ENCODE measurements at places on chromosomes 4 and X.

DNA sequence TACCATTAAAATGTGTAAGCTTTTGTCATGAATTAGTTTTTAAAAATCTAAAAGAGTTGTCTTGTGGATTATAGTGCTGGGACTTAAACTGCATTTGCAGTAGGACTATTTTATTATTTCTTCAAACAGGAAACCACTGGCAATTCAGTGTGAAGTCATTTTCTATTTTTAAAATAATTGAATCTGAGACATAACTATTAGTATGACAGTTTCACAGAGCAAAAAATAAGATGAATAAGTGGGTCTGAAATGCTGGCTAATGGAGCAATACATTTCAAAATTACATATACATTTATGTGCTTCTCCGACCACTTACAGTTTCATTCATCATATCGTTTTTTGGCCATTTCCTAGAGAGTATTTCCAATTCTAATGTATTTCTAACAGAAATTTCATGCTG lies 75.3 kb upstream of the RAPGEF2 start:
- DNase-seq = no peak

DNA sequence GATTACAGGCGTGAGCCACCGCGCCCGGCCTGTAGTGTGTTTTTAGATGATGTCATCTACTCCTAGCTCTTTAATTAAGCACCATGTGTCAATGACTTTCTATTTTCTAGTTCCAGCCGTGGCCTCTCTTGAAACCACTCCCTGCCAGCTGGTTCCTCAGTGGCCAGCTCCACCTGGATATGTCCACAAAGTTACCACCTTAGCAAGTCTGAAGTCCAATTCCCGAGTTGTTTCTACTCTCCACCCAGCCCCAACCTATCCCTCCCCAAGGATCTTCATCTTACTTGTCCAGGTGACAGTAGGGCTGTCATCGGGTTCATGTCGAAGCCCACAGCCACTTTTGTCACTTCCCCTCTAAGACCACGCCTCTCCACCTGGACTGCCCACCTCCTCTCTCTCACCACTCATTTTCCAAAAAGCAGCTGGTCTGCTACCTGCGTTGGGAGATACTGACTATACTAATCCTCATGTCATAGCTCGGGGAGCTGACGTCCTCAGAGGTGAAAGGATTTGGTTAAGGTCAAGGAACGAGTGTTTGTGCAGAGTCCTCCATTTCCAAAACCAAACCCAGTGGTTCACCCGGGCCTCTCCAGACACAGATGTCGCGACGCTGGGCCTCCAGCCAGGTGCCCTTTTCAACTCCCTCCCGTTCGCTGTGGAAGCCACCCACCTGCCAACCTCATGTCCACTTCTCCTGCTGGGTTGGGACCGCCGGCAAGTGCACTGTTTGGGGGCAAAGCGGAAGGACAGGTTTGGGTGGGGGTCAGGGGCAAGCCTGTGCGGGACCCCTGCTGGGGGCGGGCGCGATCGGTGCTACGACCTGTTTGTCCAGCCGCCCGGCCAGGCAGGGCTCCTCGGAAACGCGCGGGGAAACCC lies 704 bp downstream of the FAM3A start:
- DNase-seq = no peak

GRCh38 chrX:17242470-17242869 lies 132.5 kb upstream of the NHS start:
- no peak for DNase-seq

DNA sequence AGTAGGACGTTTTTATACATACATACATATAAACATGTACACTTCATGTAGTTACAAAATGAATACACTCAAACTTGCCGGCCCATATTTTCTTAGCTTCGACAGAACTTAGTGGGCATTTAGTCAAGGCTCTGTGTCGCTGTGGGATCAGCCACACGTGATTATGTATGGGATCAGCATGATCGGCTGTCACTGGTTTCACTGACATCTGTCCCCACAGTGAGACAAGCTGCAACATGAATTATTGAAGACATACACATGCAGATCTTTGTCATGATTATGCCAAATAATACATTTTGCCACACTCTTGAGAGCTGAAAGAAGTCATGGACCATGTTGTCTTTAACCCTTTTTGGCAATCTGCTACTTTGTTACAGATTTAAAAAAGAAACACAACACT lies 38.2 kb upstream of the NAA11 start:
- DNase-seq = no peak

DNA sequence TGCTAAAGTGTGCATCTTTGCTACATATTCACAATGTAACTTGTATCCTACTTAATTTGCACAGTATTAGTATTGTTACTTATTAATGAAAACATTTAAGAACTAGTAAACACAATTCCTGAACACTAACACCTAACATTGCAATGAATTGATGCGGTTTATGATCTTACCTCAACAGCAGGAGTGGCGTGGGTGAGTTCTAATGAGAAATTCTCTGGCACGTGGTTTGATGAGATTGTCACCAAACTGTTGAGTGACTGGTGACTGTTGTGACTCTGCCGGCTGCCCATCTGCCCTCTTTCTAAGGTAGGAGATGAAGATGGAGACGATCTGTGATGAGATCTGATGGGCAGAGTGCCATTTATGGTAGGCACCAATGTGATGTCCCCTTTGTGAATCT lies 2.9 kb downstream of the PCDH18 start:
- DNase-seq = no peak

DNA sequence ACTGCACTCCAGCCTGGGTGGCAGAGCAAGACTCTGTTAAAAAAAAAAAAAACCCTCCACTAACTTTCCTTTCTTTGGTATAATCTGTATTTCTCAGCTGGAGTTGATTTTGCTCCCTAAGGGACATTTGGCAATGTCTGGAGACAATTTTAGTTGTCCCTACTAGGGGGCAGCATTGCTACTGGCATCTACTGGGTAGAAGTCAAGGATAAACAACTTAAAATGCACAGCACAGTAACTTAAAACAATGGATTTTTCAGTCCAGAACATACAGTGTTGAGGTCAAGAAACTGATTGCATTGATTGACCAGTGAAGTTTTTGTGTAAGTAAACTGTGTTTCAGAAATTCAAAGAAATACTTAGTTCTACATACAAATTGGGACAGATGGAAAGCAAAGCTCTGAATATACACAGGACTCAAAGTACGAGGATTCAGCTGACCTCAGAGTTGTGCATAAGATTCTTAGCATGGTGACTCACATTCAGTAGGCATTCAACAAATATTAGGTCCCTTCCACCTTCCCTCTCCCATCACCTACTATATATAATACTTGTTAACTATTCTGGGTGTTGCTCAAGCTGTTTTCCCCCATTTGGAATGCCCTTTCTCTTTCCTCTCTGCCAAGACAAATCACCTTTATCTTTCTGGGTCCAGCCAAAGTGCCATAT lies 8.8 kb downstream of the DDX53 start:
- DNase-seq = no peak

DNA sequence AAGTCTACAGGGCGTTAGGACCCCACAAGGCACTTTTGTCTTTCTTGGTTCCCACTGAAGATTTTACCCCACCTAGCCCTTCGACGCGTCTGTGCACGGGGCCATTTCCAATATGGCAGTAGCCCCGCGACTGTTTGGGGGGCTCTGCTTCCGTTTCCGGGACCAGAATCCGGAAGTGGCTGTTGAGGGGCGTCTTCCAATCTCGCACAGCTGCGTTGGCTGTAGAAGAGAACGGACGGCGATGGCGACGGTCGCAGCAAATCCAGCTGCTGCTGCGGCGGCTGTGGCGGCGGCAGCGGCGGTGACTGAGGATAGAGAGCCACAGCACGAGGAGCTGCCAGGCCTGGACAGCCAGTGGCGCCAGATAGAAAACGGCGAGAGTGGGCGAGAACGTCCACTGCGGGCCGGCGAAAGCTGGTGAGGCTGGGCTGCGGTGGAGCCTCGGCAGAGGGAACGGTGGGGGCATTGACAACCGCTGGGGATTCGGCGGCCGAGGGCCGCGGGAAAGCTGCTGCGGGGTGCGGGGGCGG lies at the start of gene USP11:
TSS of gene USP11 (plus strand) at position 207 of the 530 bp plus-strand sequence. CDS start at position 242, 35 bp downstream.
- DNase-seq = peak; percentile 76

DNA sequence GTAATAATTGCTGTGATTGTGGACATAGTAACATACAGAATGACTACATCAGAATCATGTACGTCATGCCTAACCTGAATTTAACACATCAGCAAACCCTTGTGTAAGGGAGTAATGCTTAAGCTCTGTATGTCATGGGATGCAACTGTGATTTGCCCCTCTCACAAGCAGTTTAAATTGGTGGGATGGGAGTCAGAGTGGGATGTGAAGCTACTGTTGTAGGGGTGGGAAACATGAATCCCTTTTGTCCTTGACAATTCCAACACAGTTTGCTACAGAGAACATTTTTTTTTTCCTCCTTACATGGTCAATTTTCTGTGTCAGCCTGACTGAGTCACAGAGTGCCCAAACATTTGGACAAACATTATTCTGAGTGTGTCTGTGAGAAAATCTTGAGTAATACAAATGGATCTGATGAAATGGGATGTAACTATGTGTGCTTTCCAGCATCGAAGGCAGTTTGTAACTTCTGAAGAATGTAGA lies 392.8 kb downstream of the GPM6A start:
- DNase-seq = no peak

GRCh38 chrX:39158801-39159657 lies 357.8 kb downstream of the MID1IP1 start:
- no peak for DNase-seq

GRCh38 chr4:139802931-139803330 lies 137.3 kb downstream of the MGST2 start:
- no peak for DNase-seq

GRCh38 chr4:2793586-2794485 lies 951 bp downstream of the SH3BP2 start:
- DNase-seq = peak; percentile 83

DNA sequence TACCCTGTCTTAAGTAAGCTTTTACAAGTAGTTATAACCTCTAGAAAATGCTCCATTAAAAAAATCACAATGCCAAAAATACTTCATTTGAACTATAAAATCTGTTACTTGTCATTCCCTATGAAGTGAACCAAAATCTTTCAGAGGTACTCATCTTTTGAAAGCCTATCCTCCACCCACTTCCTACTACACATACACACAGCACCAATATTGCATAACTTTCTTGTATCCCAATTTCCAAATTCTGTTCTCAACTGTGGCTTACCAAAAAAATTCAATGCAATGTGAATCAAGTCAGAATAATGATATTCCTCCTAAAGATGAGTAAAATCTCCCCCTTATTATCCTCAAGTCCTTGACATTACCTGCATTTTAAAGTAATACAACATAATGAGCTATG lies 15.9 kb downstream of the DHX15 start:
- DNase-seq = no peak

DNA sequence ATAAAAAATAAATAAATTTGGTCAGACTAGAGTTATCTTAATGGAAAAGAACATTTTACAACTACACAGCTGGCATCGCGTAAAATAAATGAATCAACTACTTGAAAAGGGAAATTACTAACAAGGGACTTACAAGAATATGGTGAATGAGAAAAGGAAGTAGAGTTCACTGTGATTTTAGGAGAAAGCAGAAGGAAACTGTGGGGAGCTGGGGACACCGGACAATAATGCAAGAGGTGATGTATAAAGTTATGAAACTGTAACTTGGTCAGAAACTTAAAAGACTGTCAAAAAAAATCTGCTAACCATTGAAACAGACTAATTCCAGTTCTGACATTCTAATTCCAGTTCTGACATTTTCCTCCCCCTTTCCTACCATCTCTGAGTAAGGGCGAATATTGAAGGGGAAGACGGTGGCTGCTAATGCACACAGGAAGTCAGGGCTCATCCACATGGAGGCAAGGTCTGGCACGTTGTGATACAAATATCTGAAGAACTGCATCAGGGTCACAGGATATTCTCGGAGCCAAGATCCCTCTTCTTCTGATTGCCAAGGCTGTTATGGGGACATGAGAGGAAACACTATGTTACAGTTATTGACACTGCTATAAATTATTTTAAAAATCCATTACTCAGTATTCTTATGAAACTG lies 170.5 kb downstream of the CDS1 start:
- DNase-seq = no peak

GRCh38 chr4:6873792-6874461 lies 35.7 kb upstream of the TBC1D14 start:
- peak; percentile 90 for DNase-seq

GRCh38 chr4:181524499-181524898 lies 718.7 kb upstream of the TENM3 start:
- DNase-seq = no peak

DNA sequence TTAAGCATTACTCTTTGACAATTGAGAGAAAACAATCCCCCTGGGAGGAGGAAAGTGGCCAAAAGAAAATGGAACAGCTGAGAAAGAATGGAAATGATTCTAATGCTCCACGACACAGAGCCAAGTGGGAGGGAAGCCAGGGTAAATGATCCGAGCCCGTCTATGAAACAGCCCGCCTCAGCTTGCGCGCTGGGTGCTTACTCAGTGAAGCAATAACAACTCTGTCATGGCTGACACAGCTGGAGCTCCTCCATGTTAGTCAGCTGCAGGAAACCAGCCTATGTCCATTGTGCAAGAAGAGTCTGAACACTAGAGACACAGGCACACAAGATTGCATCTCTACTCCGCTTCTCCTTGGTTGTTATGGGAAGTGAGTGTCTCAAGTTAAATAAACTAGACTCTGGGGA lies 19.3 kb downstream of the NOA1 start:
- DNase-seq = no peak

- DNase-seq = no peak
Observed at GRCh38 chr4:3744901-3745300, 21.3 kb upstream of the ADRA2C start.

- no peak for DNase-seq
Observed at GRCh38 chr4:17138847-17139246, 240.4 kb upstream of the LDB2 start.

- DNase-seq = no peak
Observed at GRCh38 chr4:176538217-176538925, 218.6 kb downstream of the SPCS3 start.

All from activated CD8-positive, alpha-beta memory T cell treated with anti-CD3 and anti-CD28 coated beads for 24 hours (primary cell).